ENCODE measurements at places on chromosomes 4 and X.

GRCh38 chr4:184156163-184156920, 61.3 kb downstream of the ENPP6 start:
- DNase-seq = no peak

DNA sequence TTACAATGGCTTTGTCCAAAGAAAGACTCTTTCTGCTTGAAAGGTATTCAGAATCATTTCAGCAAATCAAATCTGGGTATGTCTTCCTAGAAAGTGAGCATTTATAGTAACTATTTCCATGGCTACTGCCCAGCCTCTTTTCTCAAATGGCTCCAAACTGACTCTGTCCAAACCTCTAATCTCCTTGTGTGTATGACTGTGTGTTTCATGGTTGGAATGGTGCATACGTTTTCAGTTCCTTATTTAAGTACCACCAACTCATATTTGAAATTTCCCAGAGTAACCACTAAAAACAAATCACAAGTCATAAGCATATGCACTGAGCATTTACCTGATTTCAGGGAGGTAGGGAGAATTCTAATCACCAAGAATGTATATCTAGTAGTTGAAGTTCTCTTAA, 106.0 kb downstream of the TMEM144 start:
- no peak for DNase-seq

GRCh38 chr4:72383439-72383838, 185.6 kb downstream of the ADAMTS3 start:
- no peak for DNase-seq

- DNase-seq = no peak
Measured at GRCh38 chr4:74174941-74175340, 17.0 kb downstream of the MTHFD2L start.

DNA sequence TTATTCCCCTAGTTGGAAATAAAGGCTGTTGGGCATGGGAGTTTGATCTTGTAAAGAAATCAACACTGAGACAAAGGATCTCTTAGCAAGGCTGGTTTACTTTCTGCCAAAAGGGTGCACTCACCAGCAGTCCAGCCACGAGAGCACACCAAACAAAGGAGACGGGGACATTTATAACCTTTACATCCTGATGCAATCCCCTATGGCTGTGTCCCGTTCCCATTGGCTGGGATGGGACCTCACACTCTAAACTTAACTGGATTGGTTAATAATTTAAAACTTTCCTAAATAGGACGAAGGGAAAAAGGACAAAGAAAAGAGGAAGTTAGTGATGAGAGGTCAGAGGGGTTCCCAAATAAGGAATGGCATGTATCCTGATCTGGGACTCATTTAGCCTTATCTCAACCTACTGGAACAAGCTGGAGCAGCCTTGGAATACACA, 17.9 kb downstream of the METAP1 start:
- DNase-seq = no peak

DNA sequence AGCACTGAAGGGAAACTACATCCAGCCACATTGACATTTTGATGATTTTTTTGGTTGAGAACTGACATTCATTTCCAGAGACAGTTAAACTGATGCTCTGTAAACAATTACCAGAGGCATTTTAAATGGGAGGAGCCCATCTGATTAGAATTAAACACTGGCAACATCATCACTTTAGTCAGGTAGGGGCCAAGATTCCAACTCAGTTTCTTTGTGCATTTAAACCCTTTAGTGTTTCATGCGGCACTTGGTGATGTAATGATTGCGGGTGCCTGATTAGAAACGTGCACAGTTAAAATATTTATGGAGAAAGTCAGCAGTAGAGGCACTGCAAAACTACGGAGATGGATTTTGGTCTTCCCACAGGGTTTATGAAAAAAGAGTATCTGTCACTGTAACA, 16.1 kb downstream of the TNIP3 start:
- DNase-seq = no peak

DNA sequence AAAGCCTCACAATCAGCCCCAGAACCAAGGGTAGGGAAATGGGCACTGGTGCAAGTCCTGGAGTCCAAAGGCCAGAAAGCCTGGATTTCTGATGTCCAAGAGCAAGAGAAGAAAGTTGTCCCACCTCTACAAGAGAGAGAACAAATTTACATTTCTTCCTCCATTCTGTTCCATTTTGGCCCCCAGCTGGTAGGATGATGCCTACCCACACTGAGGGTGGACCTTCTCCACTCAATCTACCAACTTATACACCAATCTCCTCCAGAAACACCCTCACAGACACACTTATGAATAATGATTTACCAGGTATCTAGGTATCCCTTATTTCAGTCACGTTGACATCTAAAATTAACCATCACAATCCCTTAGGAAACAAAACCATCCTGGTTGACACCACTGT, 367.8 kb upstream of the GRIA3 start:
- DNase-seq = peak; percentile 26

- DNase-seq = no peak
Measured at GRCh38 chrX:10350981-10351380, 194.2 kb downstream of the CLCN4 start.

DNA sequence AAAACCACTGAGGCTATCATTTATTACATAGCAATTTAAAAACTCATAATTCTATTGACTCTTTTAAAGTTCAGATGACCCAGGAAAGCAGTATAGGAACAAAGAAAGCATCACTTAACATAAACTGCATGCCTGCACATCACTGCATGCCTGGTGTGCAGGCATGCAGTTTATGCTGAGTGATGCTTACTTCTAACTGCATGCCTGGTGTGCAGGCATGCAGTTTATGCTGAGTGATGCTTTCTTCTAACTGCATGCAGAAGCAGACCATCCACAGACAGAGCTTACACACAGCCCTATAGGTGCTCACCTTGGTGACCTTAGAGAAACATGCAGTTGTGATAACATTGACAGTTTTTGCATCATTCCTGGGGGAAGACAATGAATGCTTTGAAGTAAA, 17.0 kb downstream of the SDAD1 start:
- DNase-seq = no peak

DNA sequence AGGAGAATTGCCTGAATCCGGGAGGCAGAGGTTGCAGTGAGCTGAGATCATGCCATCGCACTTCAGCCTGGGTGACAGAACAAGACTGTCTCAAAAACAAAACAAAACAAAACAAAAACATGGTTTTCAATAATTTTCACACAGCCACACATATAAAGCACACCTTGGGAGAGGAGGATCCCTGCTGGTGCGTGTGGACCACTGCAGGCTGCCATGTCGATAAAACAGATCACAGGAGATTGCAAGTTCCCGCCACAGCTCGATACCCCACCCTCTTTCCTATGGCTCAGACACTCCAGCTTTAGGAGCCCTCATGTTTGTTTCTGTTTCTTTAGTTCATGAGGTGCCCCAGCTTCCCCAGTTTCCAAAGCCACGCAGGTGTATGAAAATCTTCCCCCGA, 31.3 kb upstream of the CLDN24 start:
- no peak for DNase-seq

DNA sequence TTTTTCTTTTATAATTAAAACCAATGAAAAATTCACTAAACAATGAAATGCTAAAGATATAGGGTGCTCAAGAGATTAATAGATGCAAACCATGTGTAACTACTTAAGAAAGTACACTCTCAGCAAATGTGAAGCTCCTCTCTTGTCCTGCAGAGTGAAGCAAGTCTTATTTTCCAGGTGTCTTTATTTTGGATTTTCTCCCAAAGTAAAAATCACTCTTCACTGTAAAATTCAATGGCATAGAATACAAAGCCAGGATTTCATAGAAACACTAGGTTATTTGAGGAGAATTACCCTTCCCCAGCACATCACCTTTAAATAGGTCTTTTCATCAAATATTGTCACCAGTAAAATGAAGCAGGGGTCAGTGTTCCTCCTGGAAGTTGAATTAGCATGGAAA, 57.0 kb upstream of the GIMD1 start:
- no peak for DNase-seq

DNA sequence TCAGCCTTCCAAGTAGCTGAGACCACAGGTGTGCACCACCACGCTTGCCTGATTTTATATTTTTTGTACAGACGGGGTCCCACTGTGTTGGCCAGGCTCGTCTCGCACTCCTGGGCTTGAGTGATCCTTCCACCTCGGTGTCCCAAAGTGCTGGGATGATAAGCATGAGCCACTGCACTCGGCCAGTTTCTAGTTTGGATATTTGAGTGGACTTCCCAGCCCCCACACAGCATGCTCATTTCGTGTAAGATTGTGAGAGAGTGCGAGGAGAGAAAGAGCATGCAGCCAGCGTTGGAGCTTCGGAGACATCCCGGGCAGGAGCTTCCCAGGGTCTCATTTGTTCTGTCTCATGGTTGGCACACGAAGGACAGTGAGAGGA, 31.8 kb downstream of the ARSD start:
- DNase-seq = no peak

DNA sequence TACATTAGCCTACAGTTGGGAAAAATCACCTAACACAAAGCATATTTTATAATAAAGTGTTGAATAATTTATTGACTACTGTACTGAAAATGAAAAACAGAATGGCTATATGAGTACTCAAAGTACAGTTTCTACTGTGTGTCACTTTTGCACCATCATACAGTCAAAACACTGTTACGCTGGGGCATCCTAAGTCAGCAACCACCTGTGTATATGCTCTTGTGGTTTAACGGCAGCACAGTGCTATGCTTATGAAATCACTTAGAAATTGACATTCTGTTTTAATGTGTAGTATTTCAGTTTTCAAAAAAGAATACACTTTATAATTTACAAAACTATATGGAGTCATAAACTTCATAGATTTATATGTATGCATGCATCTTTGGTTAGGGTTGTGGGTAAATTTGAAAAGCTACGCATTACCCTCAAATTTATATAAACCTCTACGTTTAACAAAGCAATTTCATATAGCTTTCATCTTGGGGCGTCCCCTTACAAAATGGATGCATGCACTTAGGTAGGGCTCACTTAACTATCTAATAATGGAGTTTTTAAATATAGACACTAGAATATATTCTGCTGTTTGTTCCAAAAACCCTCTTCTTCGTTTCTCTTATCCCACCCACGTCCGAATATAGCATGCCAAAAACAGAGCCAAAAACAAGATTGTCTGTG, 690 bp upstream of the NEIL3 start:
- no peak for DNase-seq

DNA sequence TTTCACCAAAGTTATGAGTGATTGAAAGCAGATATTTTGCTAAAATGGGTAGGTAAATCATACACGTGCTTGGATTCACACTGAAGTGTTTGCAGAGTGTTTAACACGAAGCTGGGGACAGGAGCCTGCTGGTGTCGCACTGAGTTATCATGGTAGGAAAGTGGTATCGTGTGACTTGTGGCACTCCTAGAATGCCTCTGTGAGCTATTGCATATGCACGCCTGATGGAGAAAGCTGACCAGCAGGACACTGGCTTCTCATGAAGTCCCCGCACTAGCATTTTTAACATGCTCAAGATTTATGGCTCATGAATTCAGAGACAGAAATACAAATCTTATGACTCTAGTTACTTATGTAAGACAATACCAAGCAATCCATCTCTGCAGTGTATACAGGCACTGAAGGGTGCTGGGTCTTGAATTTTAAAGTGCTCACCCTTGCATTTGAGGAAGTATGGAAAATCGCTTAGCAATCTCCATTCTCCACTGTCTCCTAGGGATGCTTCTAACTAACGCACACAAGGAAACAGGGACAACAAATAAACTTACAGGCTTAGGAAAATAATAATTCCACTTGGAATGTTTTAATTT, 19.8 kb downstream of the VCX3B start:
- DNase-seq = no peak

GRCh38 chr4:55733932-55734331, 85.7 kb upstream of the EXOC1L start:
- no peak for DNase-seq

GRCh38 chr4:150253965-150254630, 175.9 kb downstream of the DCLK2 start:
- peak; percentile 76 for DNase-seq

DNA sequence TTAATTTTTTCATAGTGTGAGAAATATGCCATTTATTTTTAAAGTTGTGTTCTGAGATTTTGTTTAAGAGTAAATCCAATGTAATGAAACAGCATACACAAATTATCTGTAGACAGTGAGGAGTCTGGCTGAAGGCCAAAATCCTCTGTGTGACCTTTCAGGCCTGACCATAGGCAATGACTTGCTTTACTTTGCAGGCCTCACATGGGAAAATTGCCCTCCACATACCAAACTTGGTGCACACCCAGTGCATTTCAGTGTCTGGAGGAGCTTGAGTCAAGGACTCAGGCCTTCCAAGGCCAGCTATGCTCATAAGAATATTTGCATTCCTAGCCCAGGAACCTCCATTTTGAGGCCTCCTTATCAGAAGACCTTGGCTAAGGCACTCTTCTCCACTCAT, 430.1 kb downstream of the GABRG1 start:
- no peak for DNase-seq

GRCh38 chr4:145852256-145852839, 86.3 kb downstream of the ZNF827 start:
- DNase-seq = no peak

DNA sequence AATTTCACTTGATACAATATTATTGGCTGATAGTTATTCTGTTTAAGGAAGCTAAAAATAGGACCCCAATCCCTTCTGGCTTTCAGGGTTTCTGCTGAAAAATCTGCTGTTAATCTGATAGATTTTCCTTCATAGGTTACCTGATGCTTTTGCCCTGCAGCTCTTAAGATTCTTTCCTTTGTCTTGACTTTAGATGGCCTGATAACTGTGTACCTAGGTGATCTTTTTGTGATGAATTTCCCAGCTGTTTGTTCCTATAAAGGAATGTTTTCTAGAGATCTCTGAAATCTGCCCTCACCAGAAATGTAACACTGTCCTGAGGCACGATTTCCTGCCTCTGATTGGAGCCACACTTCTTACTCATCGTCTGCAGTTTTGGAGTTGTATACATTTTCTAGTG, 69.4 kb upstream of the PRDM5 start:
- DNase-seq = no peak

- no peak for DNase-seq
Measured at GRCh38 chr4:102610476-102610875, 109.3 kb downstream of the NFKB1 start.

DNA sequence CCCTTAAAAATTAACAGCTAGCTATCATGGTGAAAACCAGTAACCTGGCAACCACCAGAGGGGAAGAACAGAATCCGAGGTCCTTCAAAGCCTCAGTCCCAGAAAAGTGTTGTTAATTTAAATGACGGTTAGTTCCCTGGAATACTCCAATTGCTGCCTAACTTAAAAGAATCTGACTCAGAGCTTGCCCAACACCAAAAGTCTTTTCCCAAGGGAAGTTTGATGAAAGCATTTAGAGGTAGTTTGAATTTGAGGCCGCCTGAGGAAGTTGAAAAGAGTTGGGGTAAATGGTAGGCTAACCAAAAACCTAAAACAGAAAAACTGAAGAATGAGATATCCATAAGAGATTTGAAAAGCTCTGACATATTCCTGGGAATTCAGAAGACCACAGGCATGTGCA, 46.6 kb downstream of the IL13RA2 start:
- no peak for DNase-seq

GRCh38 chrX:10906866-10907265, 204.3 kb upstream of the HCCS start:
- no peak for DNase-seq

Data from common myeloid progenitor, CD34-positive (primary cell).